ENCODE measurements at places on chromosomes 7 and 10.

DNA sequence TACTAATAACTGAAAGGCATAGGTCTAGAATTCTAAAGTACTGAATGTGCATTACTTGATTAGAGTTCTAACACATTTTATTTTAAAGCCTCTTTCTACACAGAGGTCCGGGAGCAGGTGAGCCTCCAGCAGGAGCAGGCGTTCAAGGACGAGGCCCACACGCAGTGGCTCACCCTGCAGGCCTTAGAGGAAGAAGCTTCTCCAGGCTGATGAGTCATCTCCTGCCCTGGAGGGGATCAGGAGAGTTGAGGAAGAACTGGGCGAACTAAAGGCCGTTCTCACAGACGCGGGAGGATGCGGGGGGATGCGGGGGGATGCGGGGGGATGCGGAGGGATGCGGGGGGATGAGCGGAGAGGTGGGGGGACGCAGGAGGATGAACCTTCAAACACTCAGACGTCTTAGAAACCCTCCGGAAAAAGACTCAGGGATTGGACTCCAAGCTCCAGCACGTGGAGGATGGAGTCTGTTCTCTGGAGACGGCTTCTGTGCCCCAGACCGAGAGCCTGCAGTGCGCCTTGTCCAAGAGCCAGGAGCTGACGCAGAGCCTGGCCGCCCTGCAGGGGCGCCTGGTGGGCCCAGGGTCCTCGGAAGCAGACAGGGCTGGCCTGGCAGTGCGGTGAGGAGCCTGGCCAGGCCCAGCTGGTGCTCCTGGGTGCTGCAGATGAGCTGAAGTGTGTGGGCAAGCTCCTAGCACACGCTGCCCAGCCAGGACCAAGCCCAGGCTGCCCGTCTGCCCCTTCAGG is 433.7 kb upstream of the TPK1 start:
- DNase-seq = no peak

DNA sequence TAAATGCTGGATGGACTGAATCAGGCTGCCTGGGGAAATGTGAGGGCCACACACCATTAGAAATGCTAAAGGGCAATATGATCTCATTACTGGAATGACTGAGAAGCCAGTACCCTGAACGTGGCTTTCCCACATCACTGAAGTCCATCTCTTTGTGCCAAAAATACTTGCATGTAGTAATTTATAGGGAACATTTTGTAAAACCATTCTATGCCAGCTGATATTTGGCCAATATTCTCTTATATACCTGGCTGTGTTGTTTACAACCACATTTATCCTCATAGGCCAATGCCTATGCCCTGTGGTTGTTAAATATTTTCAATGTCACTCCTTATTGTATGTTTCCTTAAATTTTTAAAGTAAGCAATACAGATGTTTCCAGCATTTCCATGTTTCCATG is 111.6 kb downstream of the C10orf90 start:
- DNase-seq = no peak

- no peak for DNase-seq
These were observed 706.8 kb upstream of the POT1 start for GRCh38 chr7:125636320-125636962.

GRCh38 chr10:116685807-116686206 is 56.6 kb downstream of the HSPA12A start:
- DNase-seq = no peak

DNA sequence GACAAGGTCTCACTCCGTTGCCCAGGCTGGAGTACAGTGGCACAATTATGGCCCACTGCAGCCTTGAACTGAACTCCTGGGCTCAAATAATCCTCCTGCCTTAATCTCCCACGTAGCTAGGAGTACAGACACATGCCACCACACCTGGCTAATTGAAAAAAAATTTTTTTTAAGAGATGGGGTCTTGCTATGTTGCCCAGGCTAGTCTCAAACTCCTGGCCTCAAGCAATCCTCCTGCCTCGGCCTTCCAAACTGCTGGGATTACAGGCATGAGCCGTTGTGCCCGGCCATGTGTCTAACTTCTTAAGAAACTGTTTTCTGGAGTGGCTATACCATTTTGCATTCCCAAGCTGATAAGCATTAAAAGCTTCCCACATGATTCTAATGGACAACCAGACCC is 9.5 kb upstream of the EFCAB10 start:
- no peak for DNase-seq

DNA sequence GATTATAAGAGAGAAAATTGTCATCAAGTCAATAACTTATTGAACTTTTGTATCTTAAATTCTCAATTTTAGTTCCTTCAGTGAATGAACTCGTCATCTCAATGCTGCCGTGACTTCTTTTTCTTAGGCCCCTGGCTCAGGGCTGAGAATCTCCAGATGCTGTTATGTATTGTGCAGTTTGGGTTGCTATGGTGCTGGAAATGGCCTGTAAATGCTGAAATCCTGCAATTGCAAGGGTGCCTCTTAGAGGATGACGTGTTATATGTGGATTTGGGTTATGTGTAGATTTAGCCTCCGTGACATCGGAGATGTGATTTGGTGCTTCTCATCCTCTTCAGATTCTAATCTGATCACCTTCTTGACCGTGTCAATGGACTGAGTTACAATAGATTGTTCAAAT is 55.7 kb upstream of the ZRANB1 start:
- peak; percentile 38 for DNase-seq

DNA sequence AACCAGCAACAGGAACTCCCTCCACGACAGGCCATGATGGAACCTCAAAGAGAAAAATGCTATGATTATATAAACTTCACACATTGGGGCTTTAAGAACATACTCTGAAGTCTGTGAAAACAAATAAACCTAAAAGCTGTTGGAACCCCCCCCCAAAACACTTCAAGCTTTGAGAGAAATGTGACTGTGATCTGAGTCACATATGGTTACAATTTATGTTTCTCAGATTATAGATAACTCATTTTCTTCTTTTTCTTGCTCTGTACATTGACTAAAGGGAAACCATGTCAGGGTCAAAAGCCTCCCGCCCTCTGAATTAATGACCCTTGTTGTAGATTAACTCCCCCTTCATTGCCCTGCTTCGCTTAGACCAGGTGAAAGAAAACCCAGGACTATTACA is 15.8 kb downstream of the VOPP1 start:
- DNase-seq = no peak

GRCh38 chr7:145489609-145490008 is 627.0 kb upstream of the CNTNAP2 start:
- no peak for DNase-seq

GRCh38 chr10:114694062-114694461 is 36.0 kb upstream of the ABLIM1 start:
- DNase-seq = no peak

DNA sequence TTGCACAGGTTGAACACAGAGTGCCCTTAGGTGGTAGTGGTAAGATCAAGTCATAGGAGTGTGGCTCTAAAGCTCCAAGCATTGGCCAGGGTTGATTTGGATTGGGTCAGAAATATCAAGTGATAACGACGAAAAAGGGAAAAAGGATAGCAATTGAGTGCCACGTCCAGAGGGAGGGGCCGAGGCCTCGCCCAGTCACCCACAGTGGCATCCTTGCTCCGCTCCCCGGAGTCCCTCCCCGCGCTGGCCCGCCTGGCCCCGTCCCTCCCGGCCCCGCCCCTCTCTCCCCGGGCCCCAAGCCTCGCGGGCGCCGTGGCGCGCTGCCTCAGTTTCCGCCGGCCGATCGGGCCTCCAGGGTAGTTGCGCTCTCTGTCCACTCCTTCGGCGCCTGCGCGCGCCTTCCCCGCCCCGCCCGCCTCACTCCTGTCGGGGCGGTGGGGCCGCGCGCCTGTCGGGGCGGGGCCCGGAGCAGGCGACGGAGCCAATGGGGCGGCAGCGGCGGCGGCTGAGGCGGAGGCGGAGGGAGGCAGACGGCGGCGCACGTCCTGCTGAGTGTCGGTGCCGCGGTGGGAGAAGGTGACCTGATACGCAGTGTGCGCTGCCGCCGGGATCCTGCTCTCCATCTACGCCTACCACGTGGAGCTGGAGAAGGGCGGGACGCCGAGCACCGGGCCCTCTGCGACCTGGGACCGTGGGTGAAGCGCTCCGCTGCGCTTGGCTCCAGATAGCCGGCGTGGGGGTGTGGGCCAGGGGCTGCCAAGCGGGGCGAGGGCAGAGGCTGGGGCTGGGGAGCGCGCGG is 209.1 kb upstream of the ZNF722 start:
- no peak for DNase-seq

GRCh38 chr10:53675177-53675576 is 902.6 kb upstream of the MBL2 start:
- no peak for DNase-seq

- DNase-seq = peak; percentile 92
These were observed at the start of gene EPHB4 for GRCh38 chr7:100827330-100828226. EPHB4 (minus strand) TSS chr7:100827523; CDS start chr7:100827030, 493 bp downstream.
